Mononuclear cell (primary cell): ENCODE measurements at places on chromosomes 5 and 9. TPM values are rescaled to one million over a fixed set of nuclear protein-coding genes. Genes with fewer than 3 reads are reported as not detected.

ELAVL2 gene
- not detected for total RNA-seq

KIF12 gene
- total RNA-seq, result not detected

MLANA gene
- 0.10 TPM for total RNA-seq

S1PR3 gene
- total RNA-seq, result 7.8 TPM

RAB24 gene
- total RNA-seq, result 20.1 TPM

DOK3 gene
- 38.6 TPM for total RNA-seq

GRXCR2 gene
- not detected for total RNA-seq

PCDHGB1 gene
- not detected for total RNA-seq

WNT8A gene
- total RNA-seq, result not detected

FGF18 gene
- total RNA-seq, result 0.10 TPM

C9orf85 gene
- total RNA-seq, result 7.0 TPM

CERCAM gene
- total RNA-seq, result 1.8 TPM

LECT2 gene
- total RNA-seq, result not detected
